MV-4-11 (cell line): ENCODE measurements at places on chromosomes 12 and 14.
A peak's percentile ranks its signal among the peaks of the same experiment; 100 is the strongest.

GRCh38 chr12:16184681-16185080 lies 92.8 kb downstream of the SLC15A5 start:
- DNase-seq = no peak

DNA sequence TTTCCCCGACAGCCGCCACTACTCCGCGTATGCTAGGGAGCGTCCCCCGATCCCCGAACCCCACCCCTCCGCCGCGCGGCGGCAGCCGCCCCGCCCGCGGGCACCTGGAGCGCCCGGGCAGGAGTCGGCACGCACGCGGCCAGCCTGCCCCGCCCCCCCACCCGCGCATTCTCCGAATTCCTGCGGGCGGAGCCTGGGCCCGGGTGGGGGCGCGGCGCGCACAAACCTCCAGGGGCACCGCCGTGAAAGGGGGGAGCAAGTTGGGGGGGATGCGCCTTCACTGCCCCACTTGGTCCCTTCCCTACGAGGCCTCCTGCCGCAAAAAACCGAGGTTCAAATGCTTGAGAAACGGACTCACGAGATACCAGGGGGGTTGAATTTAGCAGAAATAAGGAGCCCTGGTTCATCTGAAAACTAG lies 1.7 kb downstream of the AJUBA start:
- DNase-seq = no peak

GRCh38 chr14:66284346-66284745 lies 201.8 kb upstream of the CCDC196 start:
- DNase-seq = no peak

- peak; percentile 70 for DNase-seq
Measured at GRCh38 chr12:128783129-128783574, 40.6 kb downstream of the SLC15A4 start.

GRCh38 chr12:103817791-103818190 lies 23.2 kb downstream of the NT5DC3 start:
- no peak for DNase-seq

DNA sequence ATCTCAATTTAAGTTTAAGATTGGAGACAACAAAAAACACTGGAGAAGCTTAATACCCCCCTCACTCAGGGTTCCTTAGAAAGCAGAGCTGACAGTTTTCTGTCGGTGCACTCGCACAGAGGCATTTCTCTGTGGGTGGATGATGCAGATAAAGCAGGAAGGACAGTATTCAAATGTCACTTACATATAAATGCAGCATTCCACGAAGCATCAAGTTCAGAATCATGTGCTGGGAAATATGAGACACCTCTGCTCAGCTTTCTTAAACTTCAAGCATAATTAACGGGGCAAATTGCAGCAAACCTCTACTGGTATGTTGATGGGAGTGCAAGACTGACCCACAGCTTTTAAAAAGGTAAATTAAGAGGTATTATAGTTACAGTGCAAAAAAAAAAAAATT lies 68.7 kb downstream of the DICER1 start:
- no peak for DNase-seq

GRCh38 chr14:49479432-49479831 lies 106.7 kb downstream of the RPS29 start:
- no peak for DNase-seq

DNA sequence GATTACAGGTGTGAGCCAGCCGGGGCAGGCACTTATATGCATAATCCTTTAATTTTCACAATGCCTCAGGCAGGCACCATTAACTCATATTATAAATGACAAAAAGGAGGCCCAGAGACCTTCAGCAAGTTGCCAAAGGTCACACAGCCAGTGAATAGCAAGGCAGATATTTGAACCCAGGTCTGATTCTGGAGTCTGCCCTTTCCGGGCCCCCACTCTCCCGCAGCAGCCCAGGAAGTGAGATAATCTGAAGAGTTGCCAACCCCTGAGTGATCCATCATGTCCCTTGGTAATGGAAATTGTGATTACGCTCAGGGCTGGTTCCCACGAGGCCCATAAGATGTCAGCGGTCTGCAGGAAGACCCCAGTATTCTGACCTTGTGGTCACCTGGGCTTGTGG lies 95.3 kb upstream of the MED13L start:
- DNase-seq = no peak

- DNase-seq = no peak
Measured at GRCh38 chr12:58931518-58931917, 11.2 kb upstream of the LRIG3 start.

DNA sequence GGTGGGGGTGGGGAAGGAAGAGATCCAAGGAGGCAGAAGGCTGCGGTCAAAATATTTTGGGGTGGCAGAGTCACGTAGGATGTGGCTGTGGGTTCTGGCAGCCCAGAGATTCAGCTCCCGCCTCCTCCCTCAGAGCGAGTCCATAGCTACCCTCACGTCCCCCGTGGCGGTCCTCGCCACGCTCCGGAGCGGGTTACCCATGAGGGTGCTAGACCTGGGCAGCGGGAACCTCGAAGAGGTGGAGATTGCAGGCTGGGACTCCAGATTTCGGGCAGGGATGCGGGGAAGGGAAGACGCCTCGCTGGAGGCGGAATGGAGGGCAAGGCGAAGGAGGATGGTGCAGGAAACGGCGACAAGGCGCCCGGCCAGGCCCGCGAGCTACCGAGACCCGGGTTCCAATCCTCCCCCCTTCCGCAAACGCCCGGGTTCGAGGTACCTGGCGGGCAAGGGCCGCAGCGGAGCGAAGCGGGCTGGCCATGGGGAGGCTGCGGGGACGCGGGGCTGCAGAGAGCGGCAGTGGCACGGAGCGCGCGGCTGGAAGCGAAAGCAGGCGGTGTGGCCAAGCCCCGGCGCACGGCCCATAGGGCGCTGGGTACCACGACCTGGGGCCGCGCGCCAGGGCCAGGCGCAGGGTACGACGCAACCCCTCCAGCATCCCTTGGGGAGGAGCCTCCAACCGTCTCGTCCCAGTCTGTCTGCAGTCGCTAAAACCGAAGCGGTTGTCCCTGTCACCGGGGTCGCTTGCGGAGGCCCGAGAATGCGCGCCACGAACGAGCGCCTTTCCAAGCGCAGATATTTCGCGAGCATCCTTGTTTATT lies 46.2 kb downstream of the BCAT1 start:
- DNase-seq = no peak

DNA sequence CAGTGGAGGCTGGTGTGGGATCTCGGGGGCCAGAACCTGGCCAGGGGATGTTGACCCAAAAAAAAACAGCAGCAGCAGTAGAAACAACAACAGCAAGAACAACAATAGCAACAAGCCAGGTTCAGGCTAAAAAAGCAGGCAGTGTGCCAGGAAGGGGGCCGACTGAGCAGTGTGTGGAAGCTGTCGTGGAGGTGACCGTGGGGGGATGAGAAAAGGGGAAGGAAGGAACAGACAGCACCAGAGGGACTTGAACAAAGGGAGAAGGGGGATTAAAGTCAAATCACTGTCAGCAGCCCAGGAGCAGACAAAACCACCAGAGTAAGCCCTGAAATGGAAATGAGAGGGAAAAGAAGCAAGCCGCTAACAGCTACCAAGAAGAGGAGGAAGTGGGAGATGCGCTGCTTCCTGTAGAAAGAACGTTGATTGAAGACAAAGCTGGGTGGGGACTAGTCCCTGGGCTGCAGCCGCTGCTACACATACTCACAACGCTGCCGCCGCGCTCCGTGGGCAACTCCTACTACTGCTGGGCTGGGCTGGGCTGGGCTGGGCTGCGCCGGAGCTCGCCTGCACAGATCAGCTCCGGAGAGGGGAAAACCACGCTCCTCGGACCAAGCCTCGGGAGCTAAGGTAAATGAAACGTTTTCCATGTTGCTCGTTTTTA lies at the start of gene GNG2:
Gene GNG2, plus strand, starts transcription at position 449 of the 661 bp plus-strand sequence. CDS start 90,067 bp downstream, outside the sequence.
- DNase-seq = peak; percentile 95

DNA sequence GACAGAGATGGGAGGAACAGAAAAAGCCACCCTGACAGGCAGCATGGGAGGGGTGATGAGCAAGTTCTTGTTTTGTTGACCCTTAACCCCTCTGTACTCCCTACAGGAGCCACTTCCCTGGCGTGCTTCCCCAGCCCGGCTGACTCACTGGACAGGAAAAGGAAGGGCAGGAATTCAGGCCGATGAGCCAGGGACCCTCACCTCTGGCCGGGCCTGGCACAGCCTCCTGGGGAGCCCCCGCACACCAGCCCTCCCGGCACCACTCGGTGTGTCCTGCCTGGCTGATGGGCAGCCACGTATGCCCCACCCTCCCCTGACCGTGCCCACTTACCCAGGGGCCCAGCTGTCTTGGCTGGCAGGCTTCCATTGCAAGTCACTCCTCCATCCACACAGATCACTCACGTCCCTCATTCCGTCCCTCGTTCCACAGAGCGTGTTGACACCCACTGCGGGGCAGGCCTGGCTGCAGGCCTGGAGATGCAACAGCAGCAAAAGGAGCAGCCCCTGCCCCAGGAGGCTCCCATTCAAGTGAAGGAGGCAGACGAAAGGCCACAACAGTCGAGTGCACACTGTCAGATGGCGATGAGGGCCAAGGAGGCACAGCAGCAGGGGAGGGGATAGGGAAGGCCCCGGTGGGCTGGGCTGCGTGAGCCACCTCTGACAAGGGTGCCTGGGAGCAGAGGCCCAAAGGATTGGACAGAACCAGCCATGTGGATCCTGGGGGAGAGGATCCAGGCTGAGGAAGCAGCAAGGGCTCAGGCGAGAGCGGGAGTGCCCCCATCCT lies 19.7 kb upstream of the CD9 start:
- no peak for DNase-seq

DNA sequence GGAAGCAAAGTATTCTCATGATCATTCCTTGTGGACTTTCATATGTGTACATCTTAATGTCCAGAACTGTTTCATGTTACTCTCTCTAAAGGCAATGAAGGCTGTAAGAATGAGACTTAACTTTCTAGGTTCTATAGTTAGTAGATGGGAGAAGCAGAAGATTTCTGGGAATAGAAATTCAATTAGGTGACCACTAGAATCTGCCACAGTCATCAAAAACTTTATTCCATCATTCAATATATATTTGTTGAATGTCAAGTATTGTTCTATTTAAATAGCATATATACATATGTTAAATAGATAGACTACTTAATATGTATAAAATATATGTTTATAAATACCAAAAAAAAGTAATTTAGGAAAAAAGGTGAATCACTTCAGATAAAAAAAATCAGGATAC lies 972.9 kb downstream of the SLC6A15 start:
- no peak for DNase-seq

DNA sequence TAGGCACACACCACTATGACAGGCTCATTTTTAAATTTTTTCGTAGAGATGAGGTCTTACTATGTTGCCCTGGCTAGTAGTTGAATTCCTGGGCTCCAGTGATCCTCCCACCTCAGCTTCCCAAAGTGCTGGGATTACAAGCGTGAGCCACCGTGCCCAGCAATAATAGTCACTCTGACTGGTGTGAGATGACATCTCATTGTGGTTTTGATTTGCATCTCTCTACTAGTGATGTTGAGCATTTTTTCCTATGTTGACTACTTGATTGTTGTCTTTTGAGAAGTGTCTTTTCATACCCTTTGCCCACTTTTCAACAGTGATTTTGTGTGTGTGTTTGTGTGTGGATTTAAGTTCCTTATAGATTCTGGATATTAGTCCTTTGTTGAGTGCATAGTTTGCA lies 26.3 kb downstream of the ATP2A2 start:
- no peak for DNase-seq

DNA sequence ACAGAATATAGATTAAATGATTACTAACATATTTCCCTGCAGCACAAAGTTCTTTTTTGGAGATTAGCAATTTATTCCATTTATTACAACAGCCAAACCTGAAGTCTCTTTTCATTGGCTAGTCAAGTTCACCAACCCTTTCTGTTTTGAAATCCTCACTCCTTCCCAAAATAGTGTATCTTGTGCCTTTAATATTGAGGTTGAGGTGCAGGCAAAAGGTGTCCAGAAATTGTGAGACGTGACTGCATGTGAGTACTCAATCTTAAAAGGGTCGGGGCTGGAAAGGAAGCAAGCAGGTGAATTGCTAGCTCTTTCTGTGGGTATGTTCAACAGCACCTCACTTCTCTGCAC lies 11.1 kb upstream of the FOXN3 start:
- DNase-seq = no peak

DNA sequence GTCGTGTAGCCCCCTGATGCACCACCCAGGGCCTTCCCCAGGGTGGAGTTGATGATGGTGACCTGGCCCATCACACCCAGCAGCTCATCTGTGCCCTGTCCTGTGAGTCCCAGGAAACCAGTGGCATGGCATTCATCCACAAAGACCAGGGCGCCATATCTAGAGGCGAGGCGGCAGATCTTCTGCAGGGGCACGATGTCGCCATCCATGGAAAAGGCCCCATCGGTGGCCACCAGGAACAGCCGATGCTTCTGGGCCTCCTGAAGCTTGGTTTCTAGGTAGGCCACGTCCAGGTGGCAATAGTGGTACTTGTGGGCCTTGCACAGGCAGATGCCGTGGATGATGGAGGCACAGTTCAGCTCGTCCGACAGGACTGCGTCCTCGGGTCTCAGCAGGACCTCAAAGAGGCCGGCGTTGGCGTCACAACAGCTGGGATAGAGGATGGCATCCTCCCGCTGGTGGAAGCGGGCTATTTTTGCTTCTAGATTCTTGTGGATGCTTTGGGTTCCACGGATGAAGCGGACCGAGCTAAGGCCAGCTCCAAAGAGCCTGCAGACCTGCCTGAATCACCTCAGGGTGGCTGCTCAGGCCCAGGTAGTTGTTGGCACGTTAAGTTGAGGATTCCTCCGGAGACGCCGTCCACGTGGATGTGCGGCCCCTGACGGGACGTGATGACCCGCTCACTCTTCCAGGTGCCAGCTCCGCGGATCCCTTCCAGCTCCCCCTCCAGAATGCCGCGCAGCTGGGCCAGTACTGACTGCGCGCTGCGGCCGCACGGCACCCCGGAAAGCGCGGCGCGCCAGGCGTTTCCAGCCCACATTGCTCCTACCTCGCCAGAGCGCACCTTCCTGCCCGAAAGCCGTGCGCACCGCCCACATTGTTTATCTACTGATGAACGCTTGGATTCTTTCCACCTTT lies 47.0 kb downstream of the WDR89 start:
- no peak for DNase-seq

DNA sequence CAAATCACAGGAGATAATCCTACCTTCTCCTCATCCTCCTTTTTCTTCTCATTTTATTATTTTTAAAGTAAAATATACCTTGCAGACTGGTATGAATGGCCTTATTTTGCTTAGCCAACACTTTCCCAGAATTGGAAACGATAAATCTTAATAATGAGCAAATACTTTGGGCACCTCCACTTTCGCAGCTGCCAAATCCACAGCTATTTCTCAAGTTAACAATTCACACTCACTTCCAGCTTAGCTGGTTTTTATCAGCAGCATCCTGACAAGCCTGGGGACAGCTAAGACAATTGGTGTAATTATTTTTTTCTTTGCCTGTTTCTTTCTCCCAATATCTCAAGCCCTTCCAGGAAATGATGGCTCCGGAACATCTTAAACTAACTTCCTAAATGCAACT lies 867.5 kb upstream of the TMEM132C start:
- DNase-seq = no peak

DNA sequence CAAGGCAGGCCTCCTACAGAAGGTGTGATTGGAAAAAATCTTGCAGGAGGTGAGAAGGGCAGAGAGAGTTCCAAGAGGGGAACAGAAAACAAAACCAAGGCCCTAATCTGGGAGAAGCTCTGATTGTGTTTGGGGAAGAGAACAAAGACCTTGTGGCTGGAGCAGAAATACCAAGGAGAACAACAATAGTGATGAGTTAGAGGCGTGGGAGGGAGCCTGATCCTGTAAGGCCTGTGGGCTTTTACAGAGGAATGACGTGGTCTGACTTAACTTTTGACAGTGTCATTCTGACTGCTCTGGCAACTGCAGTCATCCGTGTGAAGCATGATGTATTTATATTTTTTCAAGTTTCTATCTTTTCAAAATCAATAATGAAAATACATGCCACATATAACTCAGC lies 200.6 kb downstream of the ANO4 start:
- peak; percentile 78 for DNase-seq
